Daoy (cell line): ENCODE measurements at places on chromosomes 2 and 18. TPM values are rescaled to one million over a fixed set of nuclear protein-coding genes. Genes with fewer than 3 reads are reported as not detected.

DNA sequence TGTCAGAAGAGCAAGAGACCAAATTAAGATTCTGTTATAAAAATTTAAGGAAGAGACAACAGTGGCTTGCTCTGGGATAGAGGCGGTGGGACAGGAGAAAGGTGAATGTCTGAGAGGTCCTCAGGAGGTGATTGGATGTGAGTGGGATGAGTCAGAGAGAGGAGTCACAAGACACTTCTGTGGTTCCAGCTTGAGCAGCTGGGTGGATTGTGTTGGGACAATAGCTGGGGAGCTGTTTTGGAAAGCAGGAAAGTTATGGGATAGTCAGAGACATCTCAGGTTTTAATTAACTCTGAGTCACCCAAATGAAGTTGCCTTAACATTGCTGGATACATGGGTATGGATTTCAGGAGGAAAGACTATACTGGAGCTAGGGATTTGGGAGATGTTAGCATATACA lies 218.0 kb upstream of the TRIB2 start:
- peak; percentile 65 for DNase-seq

DNA sequence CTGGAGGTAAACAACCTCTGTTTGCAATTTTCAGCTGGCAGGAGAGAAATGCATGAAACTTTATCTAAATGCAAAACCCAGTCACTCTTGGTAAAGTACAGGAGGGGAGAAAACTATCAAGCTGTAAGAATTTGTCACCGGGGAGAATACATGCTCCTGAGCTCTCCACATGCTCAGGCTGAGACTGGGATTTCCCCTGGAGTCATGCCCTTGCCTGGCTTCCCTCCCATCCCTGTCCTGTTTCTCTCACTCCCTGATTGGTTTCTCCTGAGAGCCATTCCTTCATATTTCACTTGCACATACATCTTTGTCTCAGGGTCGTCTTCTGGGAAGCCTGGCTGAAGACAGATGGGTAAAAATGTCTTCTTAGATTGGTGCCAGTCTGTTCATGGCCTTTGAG lies 52.9 kb upstream of the SPATS2L start:
- peak; percentile 34 for DNase-seq

DNA sequence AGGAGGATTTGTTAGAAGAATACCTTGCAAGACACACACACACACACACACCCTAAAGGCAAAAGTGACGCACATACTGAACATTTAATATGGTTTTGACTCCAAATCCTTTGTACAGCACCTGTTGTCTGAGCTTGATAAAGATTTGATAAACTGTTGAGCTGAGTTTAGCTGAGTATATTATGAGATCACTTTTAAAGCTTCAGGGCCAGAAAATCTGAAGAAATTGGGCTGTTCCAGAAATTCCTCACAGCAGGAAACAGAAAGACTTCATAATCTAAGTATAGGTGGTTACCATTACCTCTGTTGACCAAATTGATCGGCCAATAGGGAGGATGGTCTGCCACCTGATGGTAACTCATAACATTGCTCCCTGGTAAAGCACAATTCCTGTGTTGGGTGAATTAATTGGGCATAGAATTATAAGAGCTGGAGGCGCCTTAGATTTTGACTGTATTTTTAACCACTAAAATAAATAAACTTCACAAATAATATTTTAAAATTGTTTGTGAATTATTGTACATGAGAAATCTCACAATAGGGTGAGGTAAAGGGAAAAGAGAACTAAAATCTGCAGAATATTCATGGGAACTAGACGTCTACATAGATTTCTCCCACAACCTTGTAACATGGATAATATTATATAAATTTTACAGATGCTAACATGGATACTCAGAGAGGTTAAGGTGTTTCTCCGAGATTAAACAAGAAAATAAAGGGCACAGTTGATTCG lies 21.8 kb upstream of the RPIA start:
- DNase-seq = peak; percentile 45

The SLC4A5 gene
- 0.17 TPM in 1 of 2 replicates, not detected in the other for total RNA-seq

The XDH gene
- total RNA-seq = 0.18 and 0.97 TPM in 2 replicates

- DNase-seq = peak; percentile 82
These were observed 35.6 kb upstream of the PNO1 start for GRCh38 chr2:68121873-68122679.

DNA sequence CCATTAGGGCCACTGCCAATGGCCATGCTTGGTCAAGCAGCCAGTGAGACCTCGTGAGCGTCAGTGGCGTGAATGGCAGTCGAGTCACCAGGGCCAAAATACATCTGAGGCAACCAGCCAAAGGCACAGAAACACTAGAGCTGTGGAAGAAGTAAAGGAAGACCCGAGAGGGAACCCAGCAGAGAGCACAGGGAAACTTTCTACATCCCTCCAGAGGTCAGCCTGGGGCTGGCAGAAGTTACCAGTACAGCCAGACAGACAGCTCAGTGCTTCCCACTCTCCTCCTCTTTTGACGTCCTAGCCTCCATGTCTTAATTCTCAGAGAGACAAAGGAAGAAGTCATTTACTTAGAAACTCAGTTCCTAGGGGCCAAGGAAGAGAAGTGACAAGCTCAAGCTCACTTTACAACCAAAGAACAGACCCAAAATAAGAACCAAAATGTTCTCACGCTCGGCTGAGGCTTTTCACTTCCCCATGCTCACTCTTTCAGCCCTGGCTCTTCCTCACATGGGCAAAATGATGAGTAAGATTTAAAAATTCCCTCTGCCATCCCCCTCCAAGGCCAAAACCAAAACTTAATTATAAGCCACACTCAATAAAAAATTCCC lies 8.7 kb downstream of the CYRIA start:
- DNase-seq = no peak

DNA sequence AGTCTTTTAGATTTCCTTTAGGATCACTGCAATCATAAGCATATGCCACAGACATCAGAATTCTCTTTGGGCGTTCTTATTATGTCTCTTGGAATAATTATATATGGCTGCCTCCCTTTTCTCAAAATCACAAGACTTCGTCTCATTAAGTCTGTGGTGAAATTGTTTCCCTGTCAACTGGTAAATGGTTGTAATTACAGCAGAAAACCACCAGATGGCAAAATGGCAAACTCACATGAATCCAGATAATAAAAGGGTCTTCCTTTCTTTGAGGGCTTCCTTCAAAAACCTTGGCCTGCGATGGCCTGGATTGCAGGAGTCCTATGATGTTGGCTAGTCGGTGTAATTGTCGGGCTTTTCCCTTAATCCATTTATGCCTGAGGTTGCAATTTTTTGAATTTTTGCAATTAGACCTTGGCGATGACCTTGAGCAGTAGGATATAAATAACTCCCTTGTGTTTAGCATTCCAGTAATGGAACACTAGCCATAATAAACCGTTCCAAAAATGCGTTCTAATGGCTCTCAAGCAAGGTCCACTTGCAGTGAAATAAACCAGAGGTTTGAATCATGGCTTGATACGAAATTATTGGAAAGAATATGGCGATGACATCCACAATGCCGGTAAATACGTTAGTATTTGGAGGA lies 656.4 kb downstream of the MBD2 start:
- DNase-seq = peak; percentile 1

GRCh38 chr2:222734703-222735014 lies 63.2 kb downstream of the MOGAT1 start:
- DNase-seq = no peak

DNA sequence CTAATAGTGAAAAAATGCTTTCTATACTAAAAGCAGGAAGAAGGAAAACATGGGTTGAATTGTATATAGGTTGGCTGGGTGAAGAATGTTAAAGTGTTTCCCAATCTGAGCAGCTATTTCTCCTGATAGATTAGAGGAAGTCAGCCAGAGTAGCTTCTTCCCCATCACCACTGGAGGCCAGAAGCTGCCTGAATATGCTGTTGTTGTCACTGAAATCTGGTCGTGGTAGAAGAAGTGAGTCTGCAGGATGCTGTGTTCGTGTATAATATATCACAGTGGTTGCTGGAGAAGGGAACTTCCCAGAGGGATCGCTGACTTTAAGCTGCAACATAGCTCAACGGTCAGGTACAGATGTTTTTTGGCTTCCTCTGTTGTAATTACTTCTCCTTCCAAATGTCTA lies 247.5 kb upstream of the LRATD1 start:
- no peak for DNase-seq

The TMEM182 gene
- 5.4 and 6.1 TPM in 2 replicates for total RNA-seq

The CYS1 gene
- total RNA-seq = 2.1 and 5.1 TPM in 2 replicates

DNA sequence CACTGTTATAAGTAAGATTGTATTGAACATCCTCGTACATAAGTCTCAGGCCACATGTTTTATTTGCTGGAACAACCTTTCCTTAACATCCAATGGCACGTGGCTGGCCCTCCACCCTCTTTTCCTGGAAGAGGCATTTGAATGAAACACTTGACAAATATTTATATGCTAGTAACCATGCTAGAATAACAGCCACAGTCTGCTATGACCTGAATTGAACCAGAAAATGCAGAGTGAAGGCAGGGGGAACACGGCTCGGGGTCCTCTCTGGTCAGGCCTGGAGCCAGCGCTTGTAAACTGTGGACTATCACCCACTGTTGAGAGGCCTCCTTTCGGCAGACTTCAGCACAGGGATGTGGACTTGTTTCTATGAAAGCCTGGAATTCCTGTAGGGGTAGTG lies 198.2 kb upstream of the COPS8 start:
- DNase-seq = no peak

The TSHZ1 gene
- total RNA-seq = 6.4 and 10.4 TPM in 2 replicates

GRCh38 chr2:197464175-197464574 lies 10.8 kb downstream of the COQ10B start:
- no peak for DNase-seq

- no peak for DNase-seq
These were observed 134.8 kb downstream of the DDX1 start for GRCh38 chr2:15726321-15727057.

GRCh38 chr18:392928-393573 lies 107.5 kb downstream of the COLEC12 start:
- DNase-seq = no peak

DNA sequence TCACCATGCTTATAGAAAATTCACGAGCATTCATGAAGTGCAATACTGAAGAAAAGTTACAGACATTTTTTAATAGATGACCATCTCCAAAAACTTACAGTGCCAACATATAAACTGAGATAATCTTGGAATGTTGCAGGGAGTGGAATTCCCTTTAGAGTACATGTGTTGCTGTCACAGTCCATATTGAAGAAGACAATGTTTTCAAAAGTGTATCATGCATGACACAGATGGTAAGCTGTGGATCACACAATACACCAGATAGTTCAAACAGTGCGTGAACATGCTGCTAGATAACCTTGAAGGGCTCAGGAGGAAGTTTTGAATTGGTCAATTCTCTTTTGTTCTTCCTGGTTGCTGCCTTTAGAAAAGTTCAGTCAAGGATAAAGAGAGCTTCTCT lies 1644.3 kb upstream of the NXPH2 start:
- no peak for DNase-seq

DNA sequence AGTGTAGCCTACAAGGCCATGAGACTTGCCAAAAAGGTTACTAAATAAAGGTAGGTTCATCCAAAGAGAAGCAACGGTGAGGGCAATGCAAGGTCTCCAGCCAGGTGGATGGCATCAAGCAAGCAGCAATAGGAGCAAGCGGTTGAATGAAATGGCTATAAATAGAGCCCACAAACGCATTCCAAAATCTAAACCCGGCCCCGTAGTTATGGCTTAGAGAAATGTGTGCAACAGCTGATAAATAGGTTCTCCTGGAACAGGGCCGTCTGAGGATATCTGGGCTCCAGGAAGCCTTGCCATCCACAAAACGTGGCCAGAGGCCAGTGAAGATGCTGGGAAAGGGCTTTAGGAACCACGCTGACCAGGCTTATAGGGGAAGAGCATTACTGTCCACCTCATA lies 146.1 kb upstream of the PID1 start:
- DNase-seq = no peak

The HAAO gene
- not detected in 2 replicates for total RNA-seq

The NMS gene
- not detected in 2 replicates for total RNA-seq

DNA sequence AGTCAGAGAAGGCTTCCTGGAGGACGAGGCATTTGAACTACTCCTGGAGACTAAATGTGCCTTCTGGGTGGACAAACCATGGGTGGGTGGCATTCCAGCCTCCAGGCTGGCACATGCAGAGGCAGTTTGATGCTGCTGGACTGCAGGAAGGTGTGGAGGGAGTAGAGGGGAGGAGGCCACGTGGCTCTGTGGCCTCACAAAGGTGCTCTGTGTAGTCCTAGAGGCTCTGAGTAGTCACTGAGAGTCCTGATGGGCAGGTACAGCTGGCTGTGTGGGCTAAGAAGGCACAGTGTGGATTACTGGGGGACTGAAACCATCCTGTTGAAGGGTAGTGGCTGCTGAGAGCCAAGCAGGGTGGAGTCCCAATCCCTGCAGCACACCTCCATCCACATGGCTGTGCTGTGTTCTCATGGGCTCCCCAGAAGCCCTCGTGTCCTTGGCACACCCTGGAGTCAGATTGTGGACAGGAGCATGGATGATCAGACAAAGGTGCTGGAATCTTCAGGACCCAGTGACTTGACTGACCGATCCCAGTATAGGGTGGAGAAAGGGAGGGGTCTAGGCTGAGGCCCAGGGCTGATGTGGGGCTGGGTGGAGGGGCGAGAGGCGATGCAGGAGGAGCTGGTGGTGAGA lies 87.4 kb upstream of the HS6ST1 start:
- no peak for DNase-seq

DNA sequence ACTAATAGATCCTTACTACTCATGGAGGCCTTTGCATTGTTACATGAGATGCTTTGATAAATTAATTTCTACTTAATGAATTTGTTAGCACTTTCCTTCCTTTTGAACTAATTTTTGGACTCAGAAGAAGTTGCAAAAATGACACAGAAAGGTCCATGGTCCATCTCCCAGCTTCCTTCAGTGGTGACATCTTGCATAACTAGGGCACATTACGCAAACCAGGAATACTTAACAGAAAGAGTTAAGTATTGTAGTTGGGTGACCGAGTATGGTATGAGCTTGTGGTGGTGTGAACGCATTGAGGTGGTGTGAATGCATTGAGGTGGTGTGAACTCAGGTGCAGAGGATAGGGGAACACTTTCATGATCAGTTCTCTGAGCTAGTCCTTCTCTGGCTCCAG lies 151.1 kb upstream of the TWIST2 start:
- DNase-seq = no peak

The ANKRD30B gene
- 0.23 TPM in 1 of 2 replicates, not detected in the other for total RNA-seq

The SPATA3 gene
- total RNA-seq = not detected in 2 replicates

- DNase-seq = peak; percentile 56
These were observed 28.8 kb upstream of the SIX3 start for GRCh38 chr2:44912660-44913059.

- no peak for DNase-seq
These were observed 131.7 kb upstream of the TNP1 start for GRCh38 chr2:216991563-216991962.

GRCh38 chr18:6018671-6019070 lies 123.3 kb upstream of the TMEM200C start:
- DNase-seq = no peak

- no peak for DNase-seq
These were observed 27.4 kb downstream of the MARCHF4 start for GRCh38 chr2:216344950-216345300.

GRCh38 chr2:32192418-32192817 lies 26.8 kb downstream of the SLC30A6 start:
- no peak for DNase-seq

- DNase-seq = peak; percentile 81
These were observed 20.8 kb downstream of the CRIM1 start for GRCh38 chr2:36376319-36376765.
